Breast epithelium (tissue), 4 donors: ENCODE measurements at places on chromosomes 3 and 15. TPM values are rescaled to one million over a fixed set of nuclear protein-coding genes. Genes with fewer than 3 reads are reported as not detected.
A peak's percentile ranks its signal among the peaks of the same experiment; 100 is the strongest.

The SLC22A14 gene
- total RNA-seq: not detected

The PLSCR5 gene
- total RNA-seq: not detected

GRCh38 chr15:58677426-58677825 is 72.1 kb downstream of the ADAM10 start:
- no peak for DNase-seq

DNA sequence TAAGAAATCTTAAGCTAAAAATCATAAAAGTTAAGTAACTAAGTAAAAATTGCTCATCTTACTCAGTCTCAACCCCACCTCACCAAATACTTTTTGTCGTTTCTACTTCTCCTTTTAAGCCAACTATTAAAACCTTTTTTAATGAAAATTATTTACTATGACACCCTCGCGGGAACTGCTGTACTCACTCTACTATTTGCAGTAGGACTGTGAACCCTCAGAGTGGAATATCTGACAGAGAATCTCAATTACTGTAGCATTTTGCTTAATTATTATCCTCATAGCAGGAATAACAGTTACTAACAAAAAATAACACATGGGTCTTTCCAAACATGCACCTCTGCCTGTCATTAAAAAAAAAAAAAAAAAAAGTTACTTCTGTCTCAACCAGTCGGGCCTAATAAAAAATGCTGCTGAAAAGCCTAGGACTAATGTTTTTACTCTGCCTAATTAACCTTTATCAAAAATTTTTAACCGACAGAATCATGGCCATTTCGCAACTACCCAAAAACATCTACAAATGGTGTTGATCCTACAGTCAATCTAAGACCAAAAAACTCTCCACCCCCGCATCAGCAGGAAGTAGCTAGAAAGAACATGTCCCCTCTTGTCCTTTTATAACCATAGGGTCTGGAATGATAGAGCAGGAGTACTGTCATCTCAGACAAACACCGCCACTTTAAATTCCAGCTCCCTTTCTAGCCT is 10.2 kb downstream of the ALDH1L1 start:
- peak; percentile 28 for DNase-seq

GRCh38 chr15:82048811-82049210 is 3.0 kb upstream of the MEX3B start:
- DNase-seq: no peak
